ENCODE measurements at places on chromosomes 6 and 20.

- no peak for DNase-seq
These were observed 2.6 kb downstream of the SIM1 start for GRCh38 chr6:100461917-100462705.

DNA sequence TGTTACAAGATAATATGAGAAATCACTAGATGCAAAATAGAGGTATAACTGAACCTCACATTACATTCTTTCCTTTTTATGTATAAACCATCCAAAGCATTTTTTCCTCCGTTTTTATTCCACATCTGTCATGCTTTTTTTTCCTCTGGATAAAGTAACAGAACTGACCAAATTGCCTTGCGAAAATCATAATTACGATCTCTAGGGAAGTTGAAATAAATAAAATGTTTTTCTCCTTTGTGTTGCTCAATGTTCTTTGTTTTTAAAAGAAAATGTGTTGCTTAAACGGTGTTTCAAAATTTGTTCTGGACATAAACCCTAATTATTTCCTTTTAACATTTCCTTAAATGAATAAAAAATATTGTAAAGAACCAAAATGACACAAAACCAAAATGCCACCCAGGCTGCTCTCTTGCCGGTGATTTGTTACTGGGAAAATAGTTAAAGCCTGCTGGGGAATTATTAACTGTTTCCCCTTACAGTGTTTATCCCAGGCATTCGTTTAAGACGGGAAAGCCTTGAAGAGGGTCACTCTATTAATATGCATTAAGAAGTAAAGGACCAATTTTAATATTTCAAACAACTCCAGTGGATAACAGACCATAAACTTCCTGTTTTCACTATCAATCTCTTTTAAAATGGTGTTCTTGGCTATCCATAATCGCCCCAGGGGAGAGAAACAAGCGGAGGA is 1.7 kb upstream of the ADGRB3 start:
- no peak for DNase-seq

DNA sequence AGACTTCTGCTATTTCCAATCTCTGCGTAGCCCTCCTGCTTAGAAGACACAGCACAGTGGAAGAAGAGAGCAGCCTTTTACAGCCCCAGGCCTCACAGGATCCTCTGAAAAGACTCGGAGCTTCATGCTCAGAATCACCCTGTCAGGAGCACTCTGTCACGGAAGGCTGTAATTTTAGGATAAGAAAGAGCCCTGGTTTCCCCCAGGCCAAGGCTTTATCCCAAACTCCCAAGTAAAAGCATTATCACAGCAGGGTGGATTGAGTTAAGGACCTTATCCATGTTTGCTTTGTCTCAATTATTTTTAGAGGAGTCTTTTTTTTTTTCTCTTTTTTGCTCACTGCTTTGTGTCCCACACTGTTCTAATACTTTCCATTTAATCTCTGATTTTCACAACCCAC is 39.2 kb downstream of the ANKS1A start:
- DNase-seq: no peak

DNA sequence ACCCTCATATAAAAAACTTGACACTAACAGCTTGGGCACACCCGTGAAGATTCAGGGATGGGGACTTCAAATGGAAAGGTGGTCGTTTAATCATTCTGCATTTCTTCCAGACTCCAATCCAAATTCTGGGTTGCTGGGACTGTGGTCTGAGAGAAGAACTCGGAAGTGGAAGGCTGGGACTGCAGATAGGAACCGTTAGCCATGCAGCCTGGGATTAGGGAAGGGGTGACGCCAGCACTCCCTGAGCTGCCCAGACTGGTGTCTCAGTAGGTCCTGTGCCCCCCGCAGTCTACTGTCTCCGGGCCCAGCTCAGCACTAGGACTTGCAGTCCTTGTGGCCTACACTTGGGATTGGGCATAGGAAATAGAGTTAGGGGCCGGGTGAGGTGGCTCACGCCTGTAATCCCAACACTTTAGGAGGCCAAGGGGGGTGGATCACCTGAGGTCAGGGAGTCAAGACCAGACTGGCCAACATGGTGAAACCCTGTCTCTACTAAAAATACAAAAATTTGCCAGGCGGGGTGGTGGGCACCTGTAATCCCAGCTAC is 511 bp upstream of the CLIC1 start:
- DNase-seq: no peak

DNA sequence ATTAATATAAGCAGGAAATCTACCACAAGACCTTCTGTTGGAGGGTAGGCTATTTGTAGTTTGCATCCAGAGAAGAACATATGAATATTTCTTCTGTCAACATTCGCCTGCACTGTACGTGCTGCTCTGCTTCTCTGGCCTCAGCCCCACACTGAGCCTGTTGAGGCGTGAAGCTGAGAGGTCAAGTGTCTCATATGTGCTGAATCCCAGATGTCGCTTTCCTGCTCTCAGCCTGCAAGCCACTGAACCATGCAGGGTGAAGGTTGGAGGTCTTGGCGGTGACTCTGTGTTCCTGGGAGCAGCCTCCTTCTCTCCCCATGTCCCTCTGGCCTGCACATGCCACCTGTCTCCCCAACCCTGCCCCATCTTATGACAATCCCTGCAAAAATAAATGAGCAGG is 83.6 kb downstream of the TMEM170B start:
- DNase-seq: no peak

GRCh38 chr20:51985013-51985415 is 182.7 kb upstream of the SALL4 start:
- DNase-seq: no peak

DNA sequence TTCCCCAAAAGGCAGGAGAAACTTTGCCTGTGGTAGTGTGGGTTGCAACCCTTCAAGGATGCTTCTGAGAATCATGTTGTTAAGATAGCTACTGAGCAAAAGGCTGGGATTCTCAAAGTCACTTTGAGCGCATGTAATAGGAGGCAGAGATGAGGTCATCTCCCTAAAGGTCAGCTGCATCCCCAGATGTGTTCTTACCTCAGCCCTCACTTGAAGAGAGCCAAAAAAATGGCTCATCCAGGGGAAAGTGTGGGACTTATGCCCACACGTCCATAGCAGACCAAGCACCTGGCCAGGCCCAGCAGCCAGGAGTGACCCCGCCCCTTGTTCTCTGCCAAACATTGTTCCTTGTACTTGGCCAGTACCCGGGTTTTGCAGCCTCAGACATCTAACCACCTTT is 187.0 kb upstream of the BMP2 start:
- no peak for DNase-seq

DNA sequence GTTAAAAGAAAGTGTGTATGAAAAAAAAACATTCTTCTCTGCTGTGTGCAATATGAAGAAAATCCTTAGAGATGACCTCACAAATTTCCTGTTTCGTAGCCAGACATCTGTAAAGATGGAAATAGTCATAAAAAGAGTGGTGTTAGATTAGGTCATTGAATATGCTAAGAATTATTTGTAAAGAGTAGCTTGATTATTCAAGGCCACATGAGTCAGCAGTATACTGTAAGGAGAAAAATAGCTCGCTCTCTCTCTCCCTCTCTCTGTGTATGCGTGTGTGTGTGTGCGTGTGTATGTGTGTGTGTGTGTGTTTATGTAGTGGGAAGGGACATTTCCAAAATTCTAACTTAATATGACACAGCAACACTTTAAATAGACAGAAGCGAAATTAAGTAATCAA is 78.8 kb downstream of the PTCHD4 start:
- DNase-seq: no peak

GRCh38 chr20:58942549-58942948 is 38.5 kb upstream of the NELFCD start:
- DNase-seq: no peak

DNA sequence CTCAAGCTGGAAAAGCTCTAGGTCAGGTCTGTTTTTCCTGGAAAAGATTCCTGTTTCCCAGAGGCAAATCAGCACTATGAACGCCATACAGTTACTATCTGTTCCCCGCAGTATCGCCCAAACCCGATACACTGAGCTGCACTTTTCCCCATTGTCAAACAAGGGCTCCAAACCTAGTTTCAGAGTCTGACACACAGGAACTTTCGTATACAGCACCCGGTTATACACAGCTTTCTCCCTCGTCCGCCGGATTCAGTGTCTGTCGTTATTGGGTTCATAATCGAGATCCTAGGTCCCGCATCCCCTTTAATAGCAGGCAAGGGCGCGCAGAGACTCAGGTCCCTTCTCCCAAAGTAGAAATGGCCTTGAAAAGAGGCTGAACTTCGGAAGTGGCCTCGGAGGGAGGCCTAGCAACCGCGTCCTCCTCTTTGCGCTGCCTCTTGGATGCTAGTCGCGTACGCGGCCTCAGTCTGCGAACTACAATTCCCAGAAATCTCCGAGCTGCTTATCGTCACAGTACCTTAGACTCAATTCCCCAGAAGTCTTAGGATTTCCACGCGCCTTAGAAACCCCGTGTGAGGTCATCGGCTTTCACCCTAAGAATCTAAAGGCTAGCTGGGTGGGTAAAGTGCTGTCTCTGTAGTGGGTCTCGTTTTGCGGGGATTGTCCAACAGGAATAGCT is 34.2 kb downstream of the ZNF391 start:
- DNase-seq: no peak

GRCh38 chr6:38337819-38338465 is 301.8 kb downstream of the BTBD9 start:
- no peak for DNase-seq

DNA sequence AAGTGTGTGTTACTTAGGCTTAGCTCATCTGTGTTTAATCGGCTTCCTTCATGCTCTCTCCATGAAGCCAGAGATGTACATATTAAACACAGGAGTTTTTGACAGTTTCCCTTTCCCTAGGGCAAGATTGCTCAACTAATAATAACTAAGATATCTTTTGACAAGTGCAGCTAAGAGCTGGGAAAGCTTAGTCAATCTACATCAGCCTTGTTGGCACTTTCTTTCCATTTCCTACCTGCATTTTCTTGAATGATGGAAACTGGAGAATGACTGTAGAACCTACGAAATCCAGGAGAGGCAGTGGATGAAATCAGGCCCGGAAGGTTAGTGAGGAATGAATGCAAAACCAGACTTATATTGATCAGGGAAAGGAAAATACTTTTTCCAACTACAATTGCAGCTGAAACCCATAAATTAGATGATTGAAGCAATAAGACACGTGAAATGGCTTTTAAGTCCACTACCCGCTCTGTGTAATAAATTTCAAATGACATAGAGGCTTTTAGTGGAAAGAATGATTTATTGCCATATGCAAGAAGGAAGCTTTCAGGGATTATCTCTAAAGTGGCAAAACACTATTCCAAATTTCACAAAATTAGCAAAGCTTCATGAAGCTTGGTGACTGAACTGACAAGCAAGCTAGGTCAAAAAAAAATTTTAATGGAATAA is 237.2 kb upstream of the ID4 start:
- DNase-seq: no peak

GRCh38 chr6:157376706-157377230 is 4.2 kb upstream of the ZDHHC14 start:
- DNase-seq: no peak
